ENCODE measurements at places on chromosomes 6 and 20.

DNA sequence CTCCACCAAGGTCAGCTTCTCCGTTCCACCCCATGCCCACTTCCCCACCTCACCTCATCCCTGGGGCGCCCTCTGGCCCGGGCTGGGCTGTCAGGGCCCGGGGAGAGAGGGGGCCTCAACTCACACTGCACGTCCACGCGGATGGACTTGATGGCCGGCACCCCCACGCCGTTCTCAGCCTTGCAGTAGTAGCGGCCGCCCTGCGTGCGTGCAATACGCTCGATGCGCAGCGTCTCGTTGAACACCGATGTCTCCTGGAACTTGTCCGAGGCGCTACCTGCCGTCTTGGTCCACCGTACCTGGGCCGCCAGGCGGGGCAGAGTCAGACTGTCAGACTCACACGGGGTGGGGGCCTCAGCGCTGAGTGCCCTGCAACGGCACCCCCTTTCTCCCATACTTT is 39.6 kb downstream of the MDGA1 start:
- DNase-seq: no peak

DNA sequence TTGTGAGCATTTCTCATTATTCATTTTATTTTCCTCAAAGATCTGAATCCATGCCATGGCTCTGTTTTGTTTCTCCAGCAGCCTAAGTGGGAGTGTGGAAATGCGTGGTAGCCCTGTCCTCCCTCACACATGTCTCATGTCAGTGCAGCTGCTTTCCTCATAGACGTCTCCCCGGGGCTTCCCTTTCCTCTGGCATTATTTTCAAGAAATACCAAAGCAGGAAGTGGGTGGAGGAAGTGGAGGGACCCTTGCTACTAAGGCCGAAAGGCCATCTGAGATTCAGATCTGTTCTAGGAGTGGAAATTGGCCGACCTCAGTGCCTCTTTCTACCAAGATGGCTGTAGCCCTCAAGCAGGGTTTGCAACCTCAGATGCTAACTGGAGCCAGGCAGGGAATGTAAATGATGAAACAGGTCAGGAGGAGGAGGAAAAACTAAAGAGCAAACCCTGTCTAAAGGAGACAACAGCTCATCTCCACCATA is 420.9 kb upstream of the PLCB4 start:
- DNase-seq: no peak

GRCh38 chr6:168157272-168158212 is 78.5 kb upstream of the FRMD1 start:
- DNase-seq: no peak

- DNase-seq: no peak
Observed at GRCh38 chr6:118980063-118980462, 45.1 kb upstream of the MCM9 start.

GRCh38 chr20:11902285-11902697 is 15.4 kb upstream of the BTBD3 start:
- DNase-seq: no peak

GRCh38 chr20:34055290-34055689 is 56.8 kb downstream of the EIF2S2 start:
- DNase-seq: no peak
